Spinal cord (tissue), 10 donors: ENCODE measurements at places on chromosomes 11 and 22.

DNA sequence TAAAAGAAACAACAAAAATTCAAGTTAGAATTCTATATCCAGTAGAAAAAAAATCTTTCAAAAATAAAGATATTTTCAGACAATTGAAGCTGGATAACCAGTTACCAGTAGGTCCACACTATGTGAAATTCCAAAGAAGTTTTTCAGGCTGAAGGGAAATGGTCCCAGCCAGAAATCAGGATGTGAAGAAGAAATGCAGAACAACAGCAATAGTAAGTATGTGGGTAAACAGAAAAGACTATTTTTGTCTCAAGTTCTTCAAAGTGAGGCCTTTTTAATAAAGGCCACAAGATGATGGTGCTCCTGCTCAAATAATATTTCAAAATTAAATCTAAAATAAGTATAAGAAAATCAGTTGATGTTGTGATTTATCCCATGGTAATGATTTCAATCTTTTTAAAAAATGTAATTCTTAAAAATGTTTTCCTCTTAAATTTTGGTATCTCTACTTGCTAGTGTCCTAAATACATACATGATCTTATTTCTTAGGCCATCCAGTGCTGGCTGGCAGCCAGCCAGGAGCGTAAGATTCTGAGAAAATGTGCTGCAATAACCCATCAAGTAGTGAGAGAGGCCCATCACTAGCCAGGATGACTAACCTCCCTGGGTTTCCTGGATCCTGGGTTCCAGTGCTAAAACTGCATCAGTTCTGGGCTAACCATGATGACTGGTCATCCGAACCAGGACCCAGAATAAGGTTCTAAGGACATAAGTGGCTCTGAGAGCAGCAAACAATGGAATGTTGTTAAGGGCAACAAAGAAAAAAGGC, 15.6 kb upstream of the UCP3 start:
- H3K27ac ChIP-seq, result no peak overlapping the region
- H3K36me3 ChIP-seq, result peaks cover 25% of the 10 kb centered on the region
- peaks cover 3% of the 10 kb centered on the region for H3K4me1 ChIP-seq
- H3K27me3 ChIP-seq, result no peaks in the 10 kb centered on the region

- peaks cover 47% of the 10 kb centered on the region for H3K36me3 ChIP-seq
- peaks cover 40% of the 10 kb centered on the region for H3K4me1 ChIP-seq
- no peak for DNase-seq
- H3K27ac ChIP-seq, result no peak overlapping the region
- no peaks in the 10 kb centered on the region for H3K27me3 ChIP-seq
Observed at GRCh38 chr22:37498289-37498909, 12.2 kb upstream of the MFNG start.

- H3K27me3 ChIP-seq, result no peaks in the 10 kb centered on the region
- no peak overlapping the region for H3K4me3 ChIP-seq
- no peaks in the 10 kb centered on the region for H3K36me3 ChIP-seq
- H3K4me1 ChIP-seq, result no peaks in the 10 kb centered on the region
Observed at GRCh38 chr11:6968816-6969215, 42.6 kb downstream of the ZNF215 start.

GRCh38 chr22:20933910-20934309, 16.7 kb downstream of the CRKL start:
- peaks cover 28% of the 10 kb centered on the region for H3K36me3 ChIP-seq
- H3K27me3 ChIP-seq, result no peaks in the 10 kb centered on the region
- no peak overlapping the region for H3K4me3 ChIP-seq
- no peak overlapping the region for H3K27ac ChIP-seq
- DNase-seq, result no peak

DNA sequence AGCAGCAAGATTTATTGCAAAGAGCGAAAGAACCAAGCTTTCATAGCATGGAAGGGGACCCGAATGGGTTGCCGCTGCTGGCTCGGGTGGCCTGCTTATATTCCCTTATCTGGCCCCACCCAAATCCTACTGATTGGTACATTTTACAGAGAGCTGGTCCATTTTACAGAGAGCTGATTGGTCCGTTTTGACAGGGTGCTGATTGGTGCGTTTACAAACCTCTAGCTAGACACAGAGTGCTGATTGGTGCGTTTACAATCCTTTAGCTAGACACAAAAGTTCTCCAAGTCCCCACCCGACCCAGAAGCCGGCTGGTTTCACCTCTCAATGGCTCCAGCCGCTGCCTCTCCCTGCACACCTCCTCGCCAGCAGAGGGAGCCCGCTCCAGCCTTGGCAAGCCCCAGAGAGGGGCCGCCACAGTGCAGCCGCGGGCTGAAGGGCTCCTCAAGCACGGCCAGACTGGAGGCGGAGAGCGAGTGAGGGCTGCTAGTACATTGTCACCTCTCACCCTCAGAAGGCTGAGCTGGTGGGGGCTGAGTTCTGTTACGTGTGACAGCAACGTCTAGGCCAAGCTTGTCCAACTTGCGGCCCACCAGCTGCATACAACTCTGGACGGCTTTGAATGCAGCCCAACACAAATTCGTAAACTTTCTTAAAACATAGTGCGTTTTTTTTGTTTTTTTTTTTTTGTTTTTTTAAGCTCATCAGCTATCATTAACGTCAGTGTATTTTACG, 8.7 kb downstream of the PTH start:
- H3K27me3 ChIP-seq, result no peaks in the 10 kb centered on the region
- no peak for DNase-seq
- H3K4me3 ChIP-seq, result no peak overlapping the region
- no peaks in the 10 kb centered on the region for H3K36me3 ChIP-seq
- no peak overlapping the region for H3K27ac ChIP-seq

- H3K4me1 ChIP-seq, result peaks cover 15% of the 10 kb centered on the region
- no peak overlapping the region for H3K27ac ChIP-seq
- H3K36me3 ChIP-seq, result no peaks in the 10 kb centered on the region
Observed at GRCh38 chr11:71369411-71369810, 78.8 kb downstream of the DHCR7 start.

- no peak for DNase-seq
- H3K36me3 ChIP-seq, result peaks cover 5% of the 10 kb centered on the region
- H3K4me1 ChIP-seq, result no peaks in the 10 kb centered on the region
Observed at GRCh38 chr11:74055938-74056337, 47.1 kb upstream of the UCP3 start.

GRCh38 chr22:37233751-37234631, 10.1 kb downstream of the RAC2 start:
- no peak overlapping the region for H3K27ac ChIP-seq
- no peak overlapping the region for H3K4me3 ChIP-seq
- H3K36me3 ChIP-seq, result no peaks in the 10 kb centered on the region
- peaks cover 12% of the 10 kb centered on the region for H3K4me1 ChIP-seq

DNA sequence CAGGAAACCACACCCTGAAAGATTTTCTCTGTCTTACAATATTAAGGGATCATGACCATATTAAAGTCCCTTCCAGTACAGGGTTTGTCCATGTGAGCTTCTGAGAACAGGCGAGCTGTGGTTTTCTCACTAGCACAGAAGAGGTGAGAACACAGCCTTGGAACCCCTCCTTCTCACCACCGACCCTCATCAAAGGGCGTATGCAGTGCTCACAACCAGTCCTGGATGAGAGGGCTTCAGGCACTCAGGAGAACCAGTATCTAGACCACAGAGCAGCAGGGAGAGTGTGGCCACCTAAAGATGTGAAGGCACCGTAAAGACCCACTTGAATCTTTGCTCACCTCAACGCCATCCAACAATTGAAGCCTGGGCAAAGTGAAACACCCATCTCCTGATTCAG, 397.0 kb downstream of the ETS1 start:
- no peak overlapping the region for H3K4me3 ChIP-seq
- no peak overlapping the region for H3K27ac ChIP-seq
- H3K36me3 ChIP-seq, result no peaks in the 10 kb centered on the region
- no peaks in the 10 kb centered on the region for H3K27me3 ChIP-seq
- no peak for DNase-seq
- no peaks in the 10 kb centered on the region for H3K4me1 ChIP-seq

DNA sequence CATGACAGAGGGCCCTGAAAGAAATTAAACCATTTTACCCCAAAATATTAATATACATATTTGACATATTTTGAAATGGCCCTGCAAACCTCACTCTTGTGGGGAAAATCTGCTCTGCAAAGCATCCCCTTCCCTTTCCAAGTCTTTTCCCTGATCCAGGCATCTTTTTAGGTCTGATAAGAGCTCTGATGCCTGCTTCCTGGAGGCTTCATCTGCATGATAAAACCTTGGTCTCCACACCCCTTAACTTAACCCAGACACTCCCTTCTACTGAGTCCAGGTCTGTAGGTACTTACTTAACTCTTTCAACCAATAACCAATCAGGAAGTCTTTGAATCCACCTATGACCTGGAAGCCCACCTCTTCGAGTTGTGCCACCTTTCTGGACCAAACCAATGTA, 1.8 kb upstream of the LGALS12 start:
- H3K27ac ChIP-seq, result no peak overlapping the region
- no peaks in the 10 kb centered on the region for H3K4me1 ChIP-seq
- DNase-seq, result no peak

DNA sequence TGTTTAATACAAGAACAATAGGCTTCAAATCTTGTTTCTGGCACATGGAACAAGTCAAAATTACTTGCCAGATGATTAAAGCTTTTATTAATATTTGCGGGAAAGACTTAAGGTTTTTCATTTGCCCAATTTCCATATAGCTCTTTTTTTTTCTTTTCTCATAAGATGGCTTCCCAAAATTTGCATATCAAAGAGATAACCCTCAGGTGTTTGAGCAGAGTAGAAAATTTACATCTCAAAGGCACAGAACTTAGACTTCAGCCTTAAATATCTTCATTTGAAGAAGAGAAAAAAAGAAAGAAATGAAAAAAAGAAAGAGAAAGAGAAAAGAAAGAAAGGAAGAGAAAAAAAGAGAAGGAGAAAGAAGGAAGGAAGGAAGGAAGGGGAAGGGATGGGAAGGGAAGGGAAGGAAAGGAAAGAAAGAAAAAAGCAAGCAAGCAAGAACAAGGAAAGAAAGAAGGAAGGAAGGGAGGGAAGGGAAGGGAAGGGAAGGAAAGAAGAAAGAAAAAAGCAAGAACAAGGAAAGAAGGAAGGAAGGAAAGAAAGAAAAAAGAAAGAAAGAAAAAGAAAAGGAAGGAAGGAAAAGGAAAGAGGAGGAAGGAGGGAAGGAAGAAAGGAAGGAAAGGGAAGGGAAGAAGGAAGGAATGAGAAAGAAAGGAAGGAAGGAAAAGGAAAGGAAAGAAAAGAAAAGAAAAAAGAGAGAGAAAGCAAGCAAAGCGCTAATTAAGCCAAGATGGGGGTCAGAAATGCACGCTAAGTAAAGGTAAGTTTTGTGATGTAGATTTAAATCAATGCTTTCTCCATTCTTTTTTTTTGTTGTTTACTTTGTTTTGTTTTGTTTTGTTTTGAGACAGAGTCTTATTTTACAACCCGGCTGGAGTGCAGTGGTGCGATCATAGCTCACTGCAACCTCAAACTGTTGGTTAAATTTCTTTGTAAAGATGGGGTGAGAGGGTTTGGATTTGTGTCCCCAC, 20.2 kb upstream of the IFITM3 start:
- no peak overlapping the region for H3K27ac ChIP-seq
- DNase-seq, result no peak
- no peaks in the 10 kb centered on the region for H3K27me3 ChIP-seq
- no peaks in the 10 kb centered on the region for H3K36me3 ChIP-seq
- H3K4me3 ChIP-seq, result no peak overlapping the region

- peaks cover 6% of the 10 kb centered on the region for H3K4me1 ChIP-seq
- H3K27ac ChIP-seq, result peak overlapping the region; percentile 12
- no peak overlapping the region for H3K4me3 ChIP-seq
- peaks cover 2% of the 10 kb centered on the region for H3K36me3 ChIP-seq
Observed at GRCh38 chr11:124643605-124644425, 21.2 kb downstream of the TBRG1 start.

DNA sequence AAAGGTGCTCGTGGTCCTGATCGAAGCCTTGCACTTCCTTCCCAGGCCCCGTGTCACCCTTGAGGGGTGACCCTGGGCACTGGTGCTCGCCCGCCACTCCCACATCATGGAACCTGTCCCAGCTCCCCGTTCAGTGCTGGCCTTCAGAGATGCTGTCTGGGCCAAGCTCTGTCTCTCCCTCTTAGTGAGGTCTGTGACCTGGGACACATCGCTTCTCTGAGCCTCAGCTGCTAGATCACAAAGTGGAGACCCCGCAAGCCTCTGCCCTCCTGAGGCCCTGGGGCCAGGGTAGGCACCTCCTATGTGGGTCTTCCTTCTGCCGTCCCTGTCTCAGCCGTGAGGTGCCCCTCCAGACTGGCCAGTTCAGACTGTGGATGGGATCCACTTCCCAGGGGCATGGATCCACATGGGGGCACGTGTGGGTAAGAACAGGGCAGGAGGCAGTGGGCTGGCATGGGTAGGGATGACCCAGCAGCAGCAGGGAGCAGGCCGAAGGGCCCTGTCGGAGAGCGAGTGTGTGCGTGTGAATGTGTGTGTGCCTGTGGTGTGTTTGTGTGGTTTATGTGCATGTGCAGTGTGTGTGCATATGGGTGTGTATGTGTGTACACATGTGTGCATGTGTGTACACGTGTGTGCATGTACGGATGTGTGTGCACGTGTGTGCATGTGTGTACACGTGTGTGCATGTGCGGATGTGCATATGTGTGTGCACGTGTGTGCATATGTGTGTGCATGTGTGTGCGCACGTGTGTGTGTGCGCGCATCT, 1073.7 kb downstream of the BRD1 start:
- peaks cover 58% of the 10 kb centered on the region for H3K36me3 ChIP-seq
- H3K4me3 ChIP-seq, result no peak overlapping the region
- H3K27me3 ChIP-seq, result no peaks in the 10 kb centered on the region
- no peak overlapping the region for H3K27ac ChIP-seq
- peaks cover 11% of the 10 kb centered on the region for H3K4me1 ChIP-seq

GRCh38 chr11:69839516-69839915, 20.3 kb upstream of the FGF3 start:
- DNase-seq, result no peak
- no peaks in the 10 kb centered on the region for H3K36me3 ChIP-seq
- H3K27me3 ChIP-seq, result peaks cover 17% of the 10 kb centered on the region
- H3K27ac ChIP-seq, result no peak overlapping the region
- peaks cover 15% of the 10 kb centered on the region for H3K4me1 ChIP-seq

GRCh38 chr11:133800666-133801065, 44.6 kb downstream of the SPATA19 start:
- no peaks in the 10 kb centered on the region for H3K36me3 ChIP-seq
- DNase-seq, result no peak
- H3K4me1 ChIP-seq, result peaks cover 3% of the 10 kb centered on the region
- no peaks in the 10 kb centered on the region for H3K27me3 ChIP-seq
- no peak overlapping the region for H3K4me3 ChIP-seq

- no peak for DNase-seq
- H3K36me3 ChIP-seq, result no peaks in the 10 kb centered on the region
- H3K27me3 ChIP-seq, result no peaks in the 10 kb centered on the region
- no peak overlapping the region for H3K27ac ChIP-seq
- no peaks in the 10 kb centered on the region for H3K4me1 ChIP-seq
- no peak overlapping the region for H3K4me3 ChIP-seq
Observed at GRCh38 chr11:77418155-77418970, 55.5 kb downstream of the PAK1 start.

GRCh38 chr11:96084610-96085318, 160.9 kb upstream of the MTMR2 start:
- H3K27me3 ChIP-seq, result no peaks in the 10 kb centered on the region
- no peak overlapping the region for H3K4me3 ChIP-seq
- H3K4me1 ChIP-seq, result peaks cover 4% of the 10 kb centered on the region
- DNase-seq, result peak; percentile 74
- peak overlapping the region; percentile 54 for H3K27ac ChIP-seq
- no peaks in the 10 kb centered on the region for H3K36me3 ChIP-seq

GRCh38 chr22:27726686-27727449, 74.7 kb downstream of the MN1 start:
- peak overlapping the region; percentile 65 for H3K27ac ChIP-seq
- no peaks in the 10 kb centered on the region for H3K36me3 ChIP-seq
- peaks cover 8% of the 10 kb centered on the region for H3K4me1 ChIP-seq
- DNase-seq, result no peak
- H3K27me3 ChIP-seq, result no peaks in the 10 kb centered on the region

GRCh38 chr11:56932572-56933220, 56.0 kb upstream of the OR5AK2 start:
- no peaks in the 10 kb centered on the region for H3K27me3 ChIP-seq
- DNase-seq, result no peak
- H3K4me3 ChIP-seq, result no peak overlapping the region
- no peak overlapping the region for H3K27ac ChIP-seq
- no peaks in the 10 kb centered on the region for H3K4me1 ChIP-seq
